Motor neuron (in vitro differentiated cells): ENCODE measurements at places on chromosomes 2 and 18. TPM values are rescaled to one million over a fixed set of nuclear protein-coding genes. Genes with fewer than 3 reads are reported as not detected.

- ATAC-seq, result peak; percentile 74
These were observed 77.3 kb upstream of the RPL31 start for GRCh38 chr2:100924520-100925451.

- ATAC-seq, result no peak
These were observed 51.0 kb downstream of the POU3F3 start for GRCh38 chr2:104904889-104905288.

SERPINB3 gene
- total RNA-seq, result not detected in 2 replicates

PAX8 gene
- 1.5 and 2.0 TPM in 2 replicates for total RNA-seq

KCNJ13 gene
- 1.0 and 1.1 TPM in 2 replicates for total RNA-seq

HOXD8 gene
- 38.1 and 41.4 TPM in 2 replicates for total RNA-seq

SALL3 gene
- total RNA-seq, result 0.93 TPM in 1 of 2 replicates, not detected in the other
